ENCODE measurements at places on chromosomes 7 and 10.
A peak's percentile ranks its signal among the peaks of the same experiment; 100 is the strongest.

- DNase-seq: no peak
Observed at GRCh38 chr7:144786522-144786921, 49.3 kb downstream of the TPK1 start.

- DNase-seq: no peak
Observed at GRCh38 chr10:72616716-72617115, 9.2 kb downstream of the MICU1 start.

- DNase-seq: peak; percentile 3
Observed at GRCh38 chr7:2036786-2037185, 196.0 kb downstream of the MAD1L1 start.

GRCh38 chr10:59245686-59246085, 69.2 kb downstream of the PHYHIPL start:
- no peak for DNase-seq

DNA sequence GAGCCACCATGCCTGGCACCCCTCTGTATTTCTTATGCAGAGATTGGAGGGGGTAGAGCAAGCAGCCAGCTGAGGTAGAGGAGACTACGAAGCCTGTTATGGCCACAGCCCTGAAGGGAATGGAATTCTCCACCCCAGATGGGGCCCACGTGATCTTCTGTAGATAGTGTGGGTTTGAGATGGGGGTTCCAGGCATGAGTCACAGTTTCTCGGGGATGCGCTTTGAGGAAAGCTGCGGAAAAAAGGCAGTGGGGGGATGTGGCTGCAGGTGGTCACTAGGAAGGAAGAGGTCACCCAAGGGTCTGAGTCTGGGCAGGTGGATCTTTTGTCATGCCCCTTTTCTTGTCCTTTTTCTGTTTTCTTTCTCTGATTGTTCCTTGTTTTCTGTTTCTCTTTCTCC, 11.5 kb downstream of the FAM131B start:
- DNase-seq: no peak

- DNase-seq: no peak
Observed at GRCh38 chr7:53531-53930, 138.8 kb upstream of the FAM20C start.

DNA sequence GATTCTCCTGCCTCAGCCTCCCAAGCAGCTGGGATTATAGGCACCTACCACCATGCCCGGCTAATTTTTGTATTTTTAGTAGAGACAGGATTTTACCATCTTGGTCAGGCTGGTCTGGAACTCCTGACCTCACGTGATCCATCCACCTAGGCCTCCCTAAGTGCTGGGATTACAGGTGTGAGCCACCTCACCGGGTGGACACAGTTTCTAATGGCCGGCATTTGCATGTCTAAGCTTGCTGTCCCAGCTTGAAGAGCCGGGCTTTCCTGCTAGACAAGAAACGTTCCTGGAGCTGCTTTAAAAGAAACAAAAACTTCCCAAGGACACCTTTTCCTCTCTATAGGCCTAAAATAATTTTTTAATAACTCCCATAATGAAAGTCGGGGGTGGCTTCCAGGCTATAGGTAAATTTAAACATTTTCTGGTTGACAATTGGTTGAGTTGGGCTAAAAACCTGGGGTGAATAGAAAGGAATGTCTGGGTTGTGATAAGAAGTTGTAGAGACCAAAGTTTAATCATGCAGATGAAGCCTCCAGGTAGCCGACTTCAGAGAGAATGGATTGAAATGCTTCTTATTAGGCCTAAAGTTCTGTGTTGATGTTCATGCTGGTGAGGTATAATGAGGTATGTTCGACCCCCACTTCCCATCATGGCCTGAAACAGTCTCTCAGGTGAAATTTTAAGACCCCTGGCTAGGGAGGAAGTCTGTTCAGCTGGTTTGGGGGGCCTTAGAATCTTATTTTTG, 8.8 kb downstream of the ACADSB start:
- DNase-seq: no peak
